ENCODE measurements at places on chromosomes 5 and 9. TPM values are rescaled to one million over a fixed set of nuclear protein-coding genes. Genes with fewer than 3 reads are reported as not detected.

The NR4A3 gene
- total RNA-seq, result 1.3 TPM

The CXCL14 gene
- not detected for total RNA-seq

GRCh38 chr9:108003526-108003925 lies 514.0 kb upstream of the KLF4 start:
- DNase-seq, result no peak

The ENTREP1 gene
- total RNA-seq, result not detected

The HK3 gene
- total RNA-seq, result 0.36 TPM
